ENCODE measurements at places on chromosomes 12 and 14. TPM values are rescaled to one million over a fixed set of nuclear protein-coding genes. Genes with fewer than 3 reads are reported as not detected.

The ZFP36L1 gene
- 7.3 TPM for total RNA-seq

The AQP6 gene
- 0.62 TPM for total RNA-seq

The PIANP gene
- 1.2 TPM for total RNA-seq

The KERA gene
- 3.0 TPM for total RNA-seq

The LGR5 gene
- not detected for total RNA-seq

The SOCS2 gene
- 71.4 TPM for total RNA-seq

The AMDHD1 gene
- 0.31 TPM for total RNA-seq

The AMHR2 gene
- not detected for total RNA-seq

The GPRC5A gene
- 0.31 TPM for total RNA-seq

The CAPRIN2 gene
- 41.3 TPM for total RNA-seq

The RHEBL1 gene
- total RNA-seq: 0.78 TPM

The GLS2 gene
- total RNA-seq: 5.9 TPM

The EVL gene
- 76.1 TPM for total RNA-seq

The RARG gene
- 7.6 TPM for total RNA-seq

The KRT80 gene
- total RNA-seq: not detected

The GLT8D2 gene
- 13.9 TPM for total RNA-seq

The IRAK4 gene
- total RNA-seq: 6.9 TPM
